ENCODE measurements at places on chromosomes 5 and 9. TPM values are rescaled to one million over a fixed set of nuclear protein-coding genes. Genes with fewer than 3 reads are reported as not detected.

DNA sequence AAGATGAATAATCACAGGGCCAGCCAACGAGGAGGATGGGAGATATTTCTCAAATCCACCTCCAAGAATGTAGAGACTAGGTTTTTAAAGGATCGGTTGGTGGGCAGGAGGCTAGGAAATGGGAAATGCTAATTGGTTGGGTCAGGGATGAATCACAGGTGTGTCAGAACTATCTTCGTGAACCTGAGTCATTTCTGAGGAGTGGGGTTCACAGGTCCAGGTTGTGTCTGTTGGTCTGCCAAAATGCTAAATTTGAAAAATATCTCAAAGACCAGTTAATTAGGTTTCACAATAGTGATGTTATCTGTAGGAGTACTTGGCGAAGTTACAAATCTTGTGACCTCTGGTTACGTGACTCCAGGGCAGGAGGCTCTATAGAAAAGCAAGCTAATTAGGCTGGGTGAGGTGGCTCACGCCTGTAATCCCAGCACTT lies 2.6 kb upstream of the PLAA start:
- H3K4me1 ChIP-seq, result peaks cover 47% of the 10 kb centered on the region
- no peaks in the 10 kb centered on the region for H3K36me3 ChIP-seq
- H3K27ac ChIP-seq, result peak overlapping the region; percentile 14
- H3K4me3 ChIP-seq, result peak overlapping the region; percentile 8

Gene PCDHB3
- 0.27 TPM for total RNA-seq

Gene TLX3
- not detected for total RNA-seq

DNA sequence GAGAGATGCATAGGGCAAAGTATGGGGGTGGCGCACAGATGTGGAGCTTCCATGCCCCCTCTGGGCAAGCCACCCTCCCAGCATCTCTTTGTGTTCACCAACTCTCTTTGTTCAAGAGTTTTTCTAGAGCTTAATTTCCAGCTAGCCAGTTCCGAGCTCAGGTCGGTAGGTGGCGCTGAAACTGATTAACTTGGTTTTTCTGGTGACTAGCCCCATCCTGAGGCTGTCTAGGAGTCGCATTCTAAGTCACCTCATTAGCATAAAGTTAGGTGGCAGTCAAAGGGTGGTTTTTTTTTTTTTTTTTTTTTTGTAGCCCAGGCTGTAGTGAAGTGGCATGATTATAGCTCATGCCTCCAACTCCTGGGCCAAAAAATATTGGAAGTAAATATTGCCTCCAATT lies 476.4 kb downstream of the KDM4C start:
- H3K4me3 ChIP-seq, result no peak overlapping the region
- DNase-seq, result peak; percentile 52
- no peaks in the 10 kb centered on the region for H3K36me3 ChIP-seq
- no peaks in the 10 kb centered on the region for H3K4me1 ChIP-seq

- H3K36me3 ChIP-seq, result no peaks in the 10 kb centered on the region
- H3K4me1 ChIP-seq, result no peaks in the 10 kb centered on the region
- no peak overlapping the region for H3K27ac ChIP-seq
- DNase-seq, result no peak
- H3K4me3 ChIP-seq, result no peak overlapping the region
Measured at GRCh38 chr9:110672873-110673510, 4.4 kb downstream of the MUSK start.

GRCh38 chr5:82348784-82349425 lies 70.8 kb upstream of the RPS23 start:
- no peaks in the 10 kb centered on the region for H3K36me3 ChIP-seq
- no peak for DNase-seq
- peaks cover 22% of the 10 kb centered on the region for H3K4me1 ChIP-seq
- H3K27ac ChIP-seq, result no peak overlapping the region
- H3K27me3 ChIP-seq, result peaks cover 7% of the 10 kb centered on the region

- DNase-seq, result no peak
- H3K27me3 ChIP-seq, result no peaks in the 10 kb centered on the region
- no peak overlapping the region for H3K4me3 ChIP-seq
- no peaks in the 10 kb centered on the region for H3K4me1 ChIP-seq
- H3K36me3 ChIP-seq, result no peaks in the 10 kb centered on the region
Measured at GRCh38 chr5:126280343-126280742, 142.9 kb upstream of the GRAMD2B start.

GRCh38 chr5:35135239-35135700 lies 87.5 kb upstream of the AGXT2 start:
- no peak overlapping the region for H3K4me3 ChIP-seq
- peak overlapping the region; percentile 92 for H3K27ac ChIP-seq
- peak; percentile 41 for DNase-seq
- no peaks in the 10 kb centered on the region for H3K27me3 ChIP-seq

GRCh38 chr9:92966518-92966800 lies 19.1 kb downstream of the FGD3 start:
- DNase-seq, result no peak
- no peaks in the 10 kb centered on the region for H3K36me3 ChIP-seq
- no peak overlapping the region for H3K4me3 ChIP-seq
- peaks cover 34% of the 10 kb centered on the region for H3K4me1 ChIP-seq

- H3K27me3 ChIP-seq, result no peaks in the 10 kb centered on the region
- no peak overlapping the region for H3K4me3 ChIP-seq
- H3K4me1 ChIP-seq, result no peaks in the 10 kb centered on the region
Measured at GRCh38 chr9:119003882-119004617, 365.2 kb downstream of the BRINP1 start.

GRCh38 chr5:125045646-125046045 lies 299.2 kb upstream of the ZNF608 start:
- H3K27ac ChIP-seq, result no peak overlapping the region
- DNase-seq, result no peak
- no peak overlapping the region for H3K4me3 ChIP-seq
- H3K36me3 ChIP-seq, result no peaks in the 10 kb centered on the region

DNA sequence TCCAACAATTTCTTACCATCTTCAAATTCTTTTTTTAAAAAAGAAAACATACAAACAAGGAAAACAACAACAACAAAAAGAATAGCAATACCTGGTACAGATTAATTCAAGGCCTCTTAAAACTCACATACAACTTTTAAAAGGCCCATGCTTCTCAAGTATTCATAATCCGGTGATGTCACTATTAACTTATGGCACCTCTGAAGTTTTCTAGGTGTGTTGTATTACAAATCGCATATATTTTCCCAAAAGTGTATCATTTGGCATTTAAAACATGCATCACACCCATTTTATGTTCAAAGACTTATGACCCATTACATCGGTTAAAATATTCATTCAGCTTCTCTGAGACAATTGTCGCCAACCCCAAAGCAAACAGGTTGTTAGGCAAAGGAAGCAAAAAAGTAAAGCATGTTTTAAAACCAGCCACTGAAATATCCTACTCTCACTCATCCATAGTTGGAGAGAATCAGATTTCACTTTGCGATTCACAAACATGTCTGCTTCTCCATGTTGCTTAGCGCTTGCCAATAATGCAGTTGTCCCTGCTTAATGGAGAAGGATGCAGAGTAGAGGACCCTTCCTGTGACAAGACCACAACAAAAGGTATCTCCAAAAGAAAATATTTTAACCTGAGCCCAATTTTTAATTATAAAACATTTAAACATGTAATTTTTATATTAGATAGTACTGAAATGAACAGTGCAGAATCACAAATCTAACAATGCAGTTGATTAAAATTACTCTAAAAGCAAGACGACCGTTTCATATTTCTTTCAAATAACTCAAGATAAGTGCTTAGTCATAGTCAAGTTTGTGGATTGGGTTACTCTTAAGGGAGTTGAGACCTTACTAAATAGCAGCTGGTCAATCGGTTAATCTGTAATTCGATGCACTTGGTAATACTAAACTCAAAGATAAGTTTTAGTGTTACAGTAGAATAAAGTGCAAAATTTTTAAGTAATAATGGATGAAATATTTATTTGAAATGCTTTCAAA lies 1.6 kb downstream of the SKP1 start:
- H3K27ac ChIP-seq, result peak overlapping the region; percentile 98
- H3K36me3 ChIP-seq, result peaks cover 5% of the 10 kb centered on the region

Gene ARSI
- 17.6 TPM for total RNA-seq

DNA sequence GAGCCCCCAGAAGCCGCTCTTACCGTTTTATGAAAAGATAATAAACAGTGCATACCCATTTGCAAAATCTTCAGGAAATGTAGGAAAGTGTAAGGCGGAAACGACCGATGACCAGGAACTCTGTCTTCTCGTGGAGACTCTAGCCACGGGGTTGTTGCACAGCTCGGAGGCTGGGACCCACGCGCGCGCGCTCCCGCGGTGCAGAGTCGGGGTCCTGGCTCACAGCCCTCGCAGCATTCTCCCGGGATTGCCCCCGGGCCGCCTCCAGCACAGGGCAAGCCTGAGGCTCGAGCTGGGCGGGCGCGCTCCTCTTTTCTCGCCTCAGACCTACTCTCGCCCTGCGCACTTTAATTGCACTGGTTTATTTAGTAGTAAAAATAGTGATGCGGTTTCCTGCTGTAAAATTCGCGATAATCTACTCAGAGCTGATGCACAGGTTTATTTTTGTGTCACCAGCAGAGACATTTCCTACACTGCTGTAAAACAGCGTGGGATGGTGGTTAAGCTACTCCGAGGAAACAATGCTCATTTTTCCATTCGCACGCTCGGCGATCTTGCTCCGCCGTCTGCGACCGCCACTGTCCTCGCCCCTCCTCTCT lies 15.5 kb downstream of the TRIM7 start:
- no peaks in the 10 kb centered on the region for H3K36me3 ChIP-seq
- no peak overlapping the region for H3K27ac ChIP-seq
- H3K4me3 ChIP-seq, result peak overlapping the region; percentile 81
- no peak for DNase-seq
- peaks cover 42% of the 10 kb centered on the region for H3K4me1 ChIP-seq
- H3K27me3 ChIP-seq, result no peaks in the 10 kb centered on the region

- H3K27ac ChIP-seq, result no peak overlapping the region
- DNase-seq, result no peak
- no peaks in the 10 kb centered on the region for H3K36me3 ChIP-seq
- no peaks in the 10 kb centered on the region for H3K27me3 ChIP-seq
Measured at GRCh38 chr9:77131399-77131798, 45.9 kb upstream of the VPS13A start.

Gene MAP3K1
- total RNA-seq, result 44.1 TPM

DNA sequence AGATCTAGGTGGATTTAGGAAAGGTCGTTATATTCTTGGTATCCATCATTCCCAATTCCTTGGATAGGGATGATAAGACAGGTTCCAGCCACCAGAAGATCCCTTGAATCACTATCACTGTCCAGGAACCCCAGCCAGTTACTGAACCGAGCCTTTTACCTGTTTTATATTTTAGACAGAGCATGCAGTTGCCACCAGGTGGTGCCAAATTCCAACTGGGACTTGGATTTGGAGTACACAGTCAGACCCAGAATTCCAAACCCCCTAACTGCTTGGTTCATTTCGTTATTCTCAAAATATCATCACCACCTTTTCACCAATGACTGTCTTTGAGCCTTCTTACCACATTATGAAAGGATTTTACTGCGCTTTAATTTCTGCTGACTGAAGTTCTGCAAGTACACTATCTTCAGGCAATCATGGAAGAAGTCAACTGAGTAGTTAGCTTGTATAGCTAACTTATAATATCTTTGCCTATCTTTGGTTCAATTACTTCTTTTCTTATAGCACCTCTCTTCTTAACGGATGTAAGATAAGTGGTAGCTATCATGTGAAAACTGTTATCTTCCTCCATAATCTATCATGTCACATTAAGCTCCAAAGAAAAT lies 191.8 kb downstream of the PRR16 start:
- no peaks in the 10 kb centered on the region for H3K4me1 ChIP-seq
- H3K36me3 ChIP-seq, result no peaks in the 10 kb centered on the region
- H3K27ac ChIP-seq, result no peak overlapping the region
- no peaks in the 10 kb centered on the region for H3K27me3 ChIP-seq
- no peak overlapping the region for H3K4me3 ChIP-seq

GRCh38 chr9:114112778-114113584 lies 13.9 kb upstream of the KIF12 start:
- H3K27me3 ChIP-seq, result no peaks in the 10 kb centered on the region
- H3K4me3 ChIP-seq, result no peak overlapping the region
- no peak overlapping the region for H3K27ac ChIP-seq

- H3K4me1 ChIP-seq, result no peaks in the 10 kb centered on the region
- H3K4me3 ChIP-seq, result no peak within 1 kb of the TSS
- no peak within 1 kb of the TSS for H3K27ac ChIP-seq
- no peaks in the 10 kb centered on the region for H3K27me3 ChIP-seq
Measured at GRCh38 chr5:141382469-141383294, at the start of gene PCDHGA7. PCDHGA7 (plus strand) TSS chr5:141382742; CDS start chr5:141382900, 158 bp downstream.

DNA sequence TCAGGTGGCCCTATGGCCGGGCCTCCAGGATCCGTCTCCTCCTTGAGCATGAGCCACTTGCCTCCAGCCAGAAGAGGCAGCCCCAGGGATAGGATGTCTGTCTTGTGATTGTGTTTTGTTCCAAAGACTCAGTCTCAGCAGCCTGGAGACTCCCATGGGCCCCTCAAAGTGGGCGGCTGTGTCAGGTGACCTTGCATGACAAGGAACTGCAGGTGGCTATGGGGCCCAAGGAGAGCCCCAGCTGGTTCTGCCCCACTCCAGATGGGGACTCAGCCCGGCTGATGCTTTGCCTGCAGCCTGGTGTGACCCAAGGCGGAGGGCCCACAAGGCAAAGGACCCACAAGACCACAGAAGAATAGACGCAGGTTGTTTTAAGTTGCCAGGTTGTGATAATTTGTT lies 284.3 kb upstream of the IRX4 start:
- H3K4me1 ChIP-seq, result no peaks in the 10 kb centered on the region
- H3K27ac ChIP-seq, result no peak overlapping the region
- no peak for DNase-seq
- H3K36me3 ChIP-seq, result no peaks in the 10 kb centered on the region

DNA sequence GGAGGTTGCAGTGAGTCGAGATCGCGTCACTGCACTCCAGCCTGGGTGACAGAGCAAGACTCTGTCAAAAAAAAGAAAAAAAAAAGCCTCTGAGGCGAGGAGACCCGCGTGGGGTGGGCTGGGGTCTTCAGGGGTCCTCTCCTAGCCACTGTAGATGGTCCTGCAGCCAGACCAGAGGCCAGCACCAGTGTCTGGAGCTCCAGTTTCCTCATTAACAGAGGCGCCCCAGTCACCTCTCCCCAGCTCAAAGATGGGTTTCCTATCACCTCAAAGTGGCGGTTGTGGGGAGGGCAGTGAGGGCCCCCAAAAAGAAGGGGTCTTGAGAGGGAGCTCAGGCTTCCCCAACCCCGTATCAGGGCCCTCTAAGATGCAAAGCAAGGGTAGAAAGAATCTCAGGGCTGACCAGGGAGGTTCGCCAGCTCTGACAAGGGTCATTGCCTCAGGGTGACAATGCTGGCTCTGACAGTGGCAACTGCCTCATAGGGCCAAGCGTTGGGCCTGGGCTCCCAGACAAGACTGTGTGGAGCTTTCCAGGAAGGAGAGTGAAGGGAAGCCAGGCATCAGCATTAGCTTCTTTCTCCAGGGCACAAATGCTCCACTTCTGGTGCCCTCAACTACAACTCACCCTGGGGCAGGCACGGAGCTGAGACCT lies 15.0 kb downstream of the STK10 start:
- no peak overlapping the region for H3K27ac ChIP-seq
- no peaks in the 10 kb centered on the region for H3K27me3 ChIP-seq
- H3K4me1 ChIP-seq, result peaks cover 29% of the 10 kb centered on the region
- no peak overlapping the region for H3K4me3 ChIP-seq

DNA sequence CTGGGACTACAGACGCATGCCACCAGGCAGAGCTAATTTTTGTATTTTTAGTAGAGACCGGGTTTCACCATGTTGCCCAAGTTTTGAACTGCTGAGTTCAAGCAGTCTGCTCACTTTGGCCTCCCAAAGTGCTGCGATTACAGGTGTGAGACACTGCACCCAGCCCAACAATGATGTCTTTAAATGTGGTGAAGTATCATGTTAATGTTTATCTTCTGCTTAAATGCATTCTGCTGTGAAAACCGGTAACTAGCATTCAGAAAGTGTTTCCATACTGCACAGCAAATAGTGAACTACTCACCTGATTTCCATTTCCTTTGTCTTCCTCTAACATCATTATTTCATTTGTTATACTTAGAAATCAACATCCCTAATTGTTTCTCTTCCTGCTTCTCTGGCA lies 264.0 kb upstream of the ITGA1 start:
- H3K4me3 ChIP-seq, result no peak overlapping the region
- no peak overlapping the region for H3K27ac ChIP-seq
- no peaks in the 10 kb centered on the region for H3K27me3 ChIP-seq
- no peak for DNase-seq
- H3K4me1 ChIP-seq, result no peaks in the 10 kb centered on the region
- no peaks in the 10 kb centered on the region for H3K36me3 ChIP-seq

Gene ARHGEF37
- 0.27 TPM for total RNA-seq

Data from HepG2 (cell line).